Hepatic stellate cell (primary cell): ENCODE measurements at places on chromosomes 11 and 22.
A peak's percentile ranks its signal among the peaks of the same experiment; 100 is the strongest.

GRCh38 chr11:26134481-26135355, 197.2 kb upstream of the ANO3 start:
- DNase-seq = no peak

DNA sequence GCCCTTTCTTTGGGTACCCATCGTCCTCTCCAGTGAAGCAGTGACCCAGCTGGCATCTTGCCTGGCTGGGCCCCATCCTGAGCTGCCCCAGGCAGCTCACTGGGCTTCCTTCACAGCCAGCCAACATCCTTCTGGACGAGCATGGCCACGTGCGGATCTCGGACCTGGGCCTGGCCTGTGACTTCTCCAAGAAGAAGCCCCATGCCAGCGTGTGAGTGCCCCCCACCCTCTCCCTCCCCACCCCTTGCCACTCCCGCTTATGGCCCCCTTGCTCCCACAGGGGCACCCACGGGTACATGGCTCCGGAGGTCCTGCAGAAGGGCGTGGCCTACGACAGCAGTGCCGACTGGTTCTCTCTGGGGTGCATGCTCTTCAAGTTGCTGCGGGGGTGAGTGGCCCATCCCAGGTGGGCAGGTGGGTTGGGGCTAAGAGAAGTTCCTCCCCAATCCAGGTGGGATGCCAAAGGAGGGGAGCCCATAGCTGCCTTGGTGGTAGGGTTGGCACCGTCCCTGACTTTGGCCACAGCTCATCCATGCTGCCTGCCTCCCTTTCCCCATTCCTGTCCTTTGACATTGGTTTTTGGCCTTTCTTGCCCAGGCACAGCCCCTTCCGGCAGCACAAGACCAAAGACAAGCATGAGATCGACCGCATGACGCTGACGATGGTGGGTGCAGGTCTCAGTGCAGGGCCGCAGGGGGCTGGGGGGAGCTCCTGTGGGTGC, 6.8 kb upstream of the ANKRD13D start:
- DNase-seq = no peak

- no peak for DNase-seq
Observed at GRCh38 chr11:24478718-24479117, 18.1 kb upstream of the LUZP2 start.

GRCh38 chr22:46357711-46358520, 22.4 kb downstream of the TRMU start:
- DNase-seq = no peak

GRCh38 chr11:83115551-83115950, 41.4 kb upstream of the PCF11 start:
- DNase-seq = no peak

DNA sequence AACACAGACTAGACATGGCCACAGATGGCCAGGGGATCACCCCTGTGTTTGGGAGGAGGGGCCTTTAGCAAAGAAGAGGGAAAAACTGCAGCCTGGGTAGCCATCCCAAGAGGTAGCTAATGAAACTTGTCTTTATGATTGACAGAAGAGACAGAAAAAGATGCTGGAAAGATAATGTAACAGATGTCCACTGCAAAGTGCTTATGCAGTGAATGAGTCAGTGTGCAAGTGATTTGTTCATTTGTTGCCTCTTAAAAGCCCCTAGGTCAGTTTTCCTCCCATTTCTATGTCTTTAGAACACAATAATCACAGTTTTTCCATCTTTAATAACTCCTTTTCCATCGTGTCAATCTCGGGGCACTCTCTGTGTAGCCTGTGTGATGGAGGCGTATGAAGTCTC, 57.2 kb downstream of the INSC start:
- DNase-seq = no peak

DNA sequence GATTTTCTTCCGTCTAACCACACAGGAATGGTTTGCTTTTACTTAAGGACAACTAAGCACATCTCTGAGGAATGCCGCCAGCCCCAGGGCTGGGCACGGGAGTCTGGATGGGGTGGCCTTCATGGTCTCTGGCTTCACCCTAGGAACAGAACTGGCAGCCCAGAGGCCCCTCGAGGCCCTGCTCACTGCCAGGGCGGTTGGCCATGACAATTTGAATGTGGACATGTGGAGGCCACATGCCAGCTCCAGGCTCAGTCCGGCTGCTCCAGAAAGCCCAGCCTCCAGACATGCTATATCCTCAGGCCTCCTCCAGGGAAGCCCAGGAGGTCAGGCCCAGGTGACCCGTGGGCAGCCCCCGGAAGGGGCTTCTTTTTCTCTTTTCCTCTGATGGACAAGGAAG, 84.0 kb upstream of the FGF3 start:
- no peak for DNase-seq

DNA sequence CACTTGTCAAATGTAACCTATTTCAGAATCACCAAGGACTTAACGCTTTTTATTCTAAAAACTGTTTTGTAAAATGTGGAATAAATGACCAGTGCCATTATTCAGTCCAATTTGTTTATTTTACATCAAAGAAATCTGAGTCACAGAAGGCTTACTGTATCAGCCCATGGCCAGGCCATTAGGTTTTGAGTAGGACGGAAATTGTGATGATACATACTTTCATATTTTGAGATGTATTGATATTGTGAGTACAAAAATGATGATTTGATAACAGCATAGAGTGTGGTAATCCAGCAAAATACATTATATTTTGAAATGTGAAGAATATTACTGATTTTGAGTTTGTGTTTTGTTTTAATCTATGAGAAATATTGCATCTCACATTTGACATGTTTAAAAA, 81.1 kb downstream of the PIWIL3 start:
- DNase-seq = peak; percentile 46

- peak; percentile 6 for DNase-seq
Observed at GRCh38 chr22:29203488-29204454, 1.9 kb upstream of the EMID1 start.

DNA sequence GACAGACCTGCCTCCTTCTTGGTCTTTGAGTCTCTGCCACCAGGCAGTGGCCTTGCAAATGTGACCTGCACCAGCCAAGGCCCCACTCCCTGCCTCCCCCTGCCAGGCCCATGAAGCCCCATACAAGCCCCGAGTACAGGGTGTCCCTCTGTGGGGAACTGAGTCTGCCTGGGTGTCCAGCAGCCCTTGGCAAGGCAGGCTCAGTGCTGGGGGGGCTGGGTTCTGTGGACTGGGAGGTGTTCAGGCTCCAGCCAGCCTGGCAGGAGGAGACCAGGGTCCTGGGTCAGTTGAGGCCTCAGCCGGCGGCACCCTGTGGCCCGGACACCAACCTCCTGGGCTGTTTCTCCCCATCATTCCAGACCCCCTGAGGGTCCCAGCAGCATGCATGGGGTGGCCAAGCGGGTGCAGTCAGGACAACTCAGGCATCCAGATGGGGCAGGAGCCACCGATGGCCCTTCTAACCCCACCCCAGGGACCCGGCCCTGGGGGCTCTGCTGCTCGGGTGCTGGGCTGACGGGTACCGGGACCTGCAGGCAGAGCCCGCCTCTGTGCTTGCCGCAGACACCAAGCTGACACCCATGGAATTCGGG, 5.7 kb downstream of the MUC5AC start:
- no peak for DNase-seq

DNA sequence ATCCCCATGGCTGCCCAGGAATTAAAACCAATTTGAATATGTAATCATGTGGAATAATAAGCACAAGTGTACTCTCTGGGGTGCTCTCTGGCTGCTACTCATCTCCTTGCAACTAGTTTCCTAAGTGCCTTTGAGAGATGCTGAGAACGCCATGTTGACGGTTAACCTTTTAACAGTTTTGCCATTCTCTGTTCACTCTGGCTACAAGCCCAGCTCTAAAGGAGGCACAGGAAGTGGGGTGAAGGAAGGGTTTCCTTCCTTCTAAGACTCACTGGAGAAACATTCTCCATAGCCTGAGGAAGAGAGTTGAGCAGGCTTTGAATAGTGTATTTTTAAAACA, 122.0 kb upstream of the ZC3H12C start:
- DNase-seq = peak; percentile 30

GRCh38 chr11:1699771-1700170, 2.8 kb downstream of the KRTAP5-6 start:
- no peak for DNase-seq

- DNase-seq = no peak
Observed at GRCh38 chr22:32917577-32918354, 116.3 kb downstream of the TIMP3 start.

DNA sequence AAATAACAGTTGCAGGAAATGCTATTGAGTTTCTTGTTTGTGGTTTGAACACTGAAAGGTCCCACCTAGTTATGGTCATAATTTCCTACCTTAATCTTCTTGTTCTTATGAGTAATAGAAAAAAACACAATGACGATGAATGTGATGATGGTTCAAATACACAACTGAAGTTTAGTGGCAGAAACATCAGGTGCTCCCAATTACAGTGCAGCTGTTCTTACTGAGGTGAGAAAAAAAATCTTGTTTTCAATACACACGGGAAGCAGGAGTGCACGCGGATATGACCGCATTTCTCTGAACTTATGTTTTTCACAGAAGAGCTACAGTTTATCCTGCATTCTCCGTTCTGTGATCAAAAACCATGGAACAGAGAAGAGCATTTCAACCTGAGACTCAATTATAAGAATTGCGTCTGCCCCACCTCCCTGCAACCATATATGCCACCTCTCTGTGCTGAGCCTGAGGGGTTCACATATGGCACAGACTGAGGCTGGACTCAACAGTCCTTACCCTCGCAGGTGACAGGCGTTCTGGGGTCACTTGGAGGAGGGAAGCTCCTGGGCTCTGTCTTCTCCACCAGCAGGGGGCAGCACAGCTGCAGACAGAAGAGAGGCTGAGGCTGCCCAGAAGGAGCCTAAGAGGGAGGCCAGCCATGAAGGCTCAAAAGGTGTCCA, 99.7 kb upstream of the IGLL5 start:
- DNase-seq = peak; percentile 36

GRCh38 chr22:39087881-39088684, 9.0 kb upstream of the APOBEC3H start:
- no peak for DNase-seq

DNA sequence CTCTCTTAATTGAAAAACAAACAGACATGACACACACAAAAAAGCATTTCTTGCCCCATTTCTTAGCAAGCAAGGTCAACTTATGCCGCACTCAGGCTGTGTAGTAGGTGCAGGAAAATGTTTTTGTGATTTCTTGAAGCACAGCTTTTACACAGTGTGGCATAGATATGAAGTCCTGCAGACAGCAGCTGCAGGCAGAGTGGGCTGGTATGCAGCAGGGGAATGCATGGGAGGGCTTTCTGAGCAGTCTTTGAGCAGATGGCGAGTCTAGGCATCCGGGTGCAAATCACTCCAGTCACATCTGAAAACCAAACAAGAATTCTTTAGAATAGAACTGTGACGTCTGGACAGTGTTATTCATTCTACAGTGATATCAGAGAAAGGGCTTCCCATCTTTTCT, 87.5 kb downstream of the BLID start:
- DNase-seq = no peak

DNA sequence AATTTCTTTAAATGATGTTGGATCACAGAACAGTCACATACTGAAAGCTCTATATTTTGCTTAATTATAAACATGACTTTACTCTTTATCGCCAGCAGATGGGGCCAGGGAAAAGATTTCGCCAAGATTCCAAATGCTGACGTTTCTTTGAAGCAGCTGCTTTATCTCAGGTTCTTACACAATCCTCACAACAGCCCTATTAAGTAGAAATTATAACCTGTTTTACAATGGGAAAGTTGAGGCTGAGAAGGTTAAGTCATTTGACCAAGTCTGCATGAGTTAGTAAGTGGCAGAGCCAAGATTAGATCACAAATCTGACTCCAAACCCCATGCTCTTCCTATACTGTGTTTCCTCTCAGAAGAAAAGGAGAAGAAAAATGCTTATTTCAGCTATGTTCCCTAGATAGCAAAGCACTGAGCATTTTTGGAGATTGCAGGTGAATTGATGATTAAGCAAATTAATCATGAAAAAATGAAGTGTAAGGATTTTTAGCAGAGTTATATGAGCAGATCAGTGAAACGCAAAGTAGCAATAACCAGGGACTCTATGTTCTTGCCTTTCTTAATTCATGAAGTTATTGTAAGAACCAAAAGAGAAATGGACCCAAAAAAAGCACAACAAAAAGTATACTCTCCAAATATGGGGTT, 79.0 kb downstream of the AASDHPPT start:
- DNase-seq = peak; percentile 18

GRCh38 chr11:117720061-117720511, 76.9 kb downstream of the DSCAML1 start:
- no peak for DNase-seq

DNA sequence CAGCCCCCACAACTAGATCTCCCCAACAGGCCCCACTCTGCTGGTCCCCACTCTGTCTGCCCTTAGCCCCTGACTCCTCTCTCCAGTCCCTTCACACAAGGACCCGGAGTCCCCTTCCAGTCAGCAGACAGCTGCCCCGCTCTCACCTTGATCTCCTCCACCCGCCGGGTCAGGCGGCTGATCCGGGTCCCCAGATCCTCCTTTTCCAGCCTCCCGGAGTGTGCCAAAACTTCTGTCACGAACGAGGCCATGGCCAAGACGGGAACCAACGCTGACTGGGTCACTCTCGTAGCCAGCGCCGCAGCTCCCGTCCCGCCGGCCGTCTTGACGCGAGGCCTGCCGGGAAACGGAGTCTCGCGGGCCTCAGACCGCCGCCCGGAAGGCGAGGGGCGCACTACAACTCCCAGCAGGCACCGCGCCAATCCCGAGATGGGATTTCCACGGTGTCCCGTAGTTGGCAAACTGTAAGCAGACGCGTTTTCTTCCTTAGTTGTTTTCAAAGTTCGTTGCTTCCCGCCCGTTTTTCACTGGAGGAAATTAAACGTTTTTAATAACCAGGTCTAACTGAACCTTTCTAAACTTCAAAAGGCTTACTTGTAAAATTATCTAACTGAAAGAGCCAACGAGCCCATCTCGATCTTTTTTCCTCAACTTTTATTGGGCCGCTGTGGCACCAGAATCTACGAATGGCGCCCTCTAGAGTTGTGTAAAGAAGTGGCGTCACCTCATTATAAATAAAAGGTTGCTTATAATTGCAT, at the start of gene ZW10:
Gene ZW10 (minus strand): TSS at position 277 of the 758 bp plus-strand sequence. CDS start 26 bp downstream, at position 251.
- peak; percentile 84 for DNase-seq

- DNase-seq = peak; percentile 24
Observed at GRCh38 chr11:67120881-67121710, 2.0 kb downstream of the KDM2A start.

GRCh38 chr11:61121192-61121831, 19.0 kb downstream of the CD5 start:
- DNase-seq = no peak

- DNase-seq = no peak
Observed at GRCh38 chr11:2477936-2478335, 33.1 kb downstream of the KCNQ1 start.

GRCh38 chr11:28459912-28460311, 351.7 kb downstream of the METTL15 start:
- DNase-seq = no peak

DNA sequence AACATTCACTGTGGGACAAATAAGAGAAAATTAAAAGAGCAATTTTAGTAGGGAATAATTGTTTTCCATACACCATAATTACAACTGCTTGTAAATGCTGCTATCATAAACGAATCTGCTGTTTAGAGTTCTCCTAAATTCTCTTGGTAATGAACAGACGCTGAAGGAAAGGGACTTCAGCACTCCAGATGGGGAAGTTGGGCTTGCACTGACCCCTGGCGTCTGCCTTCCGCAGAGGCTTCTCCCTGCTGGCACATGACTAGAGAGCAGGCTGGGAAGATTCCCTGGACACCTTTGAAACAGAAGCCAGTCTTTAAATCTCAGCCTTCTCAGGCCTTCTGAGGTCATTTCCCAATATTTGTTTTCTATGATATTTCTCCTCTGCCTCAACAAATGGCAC, 84.1 kb downstream of the NXPE2 start:
- DNase-seq = peak; percentile 35
